Ureter (tissue), 1 donor: ENCODE measurements at places on chromosomes 3 and 15.

DNA sequence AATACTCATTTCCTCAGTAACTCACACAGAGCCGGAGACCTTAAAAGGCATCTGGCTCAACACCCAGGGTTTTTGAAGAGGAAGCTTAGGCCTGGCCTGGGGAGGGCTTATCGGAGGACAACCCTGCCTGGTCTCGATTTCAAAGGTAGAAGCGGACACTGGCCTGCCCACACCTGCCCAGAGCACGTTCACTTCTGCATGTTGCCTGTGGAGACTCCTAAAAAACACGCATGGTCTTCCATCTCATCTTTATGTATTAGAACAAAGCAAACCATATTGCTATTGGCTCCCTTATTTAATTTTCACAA lies 55.5 kb upstream of the FURIN start:
- no peak for DNase-seq

DNA sequence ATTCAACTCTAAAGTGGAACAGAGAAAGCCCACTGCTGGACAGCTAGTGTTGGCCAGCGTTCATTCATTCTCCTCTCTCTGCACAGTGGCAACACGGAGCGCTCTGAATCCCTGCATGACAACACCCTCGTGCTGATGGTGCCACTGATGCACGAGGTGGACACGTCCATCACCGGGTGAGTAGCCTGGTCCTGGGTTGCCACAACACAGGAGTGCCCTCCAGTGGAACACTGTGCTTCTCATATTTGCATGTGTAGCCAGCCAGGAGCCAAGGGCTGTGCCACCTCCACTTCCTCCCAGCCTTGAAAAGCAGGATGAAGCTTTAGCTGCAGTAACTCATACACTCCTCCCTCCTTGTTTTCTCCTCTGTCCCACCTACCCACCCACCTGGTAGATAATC lies 120.0 kb upstream of the CTDSPL start:
- DNase-seq: peak; percentile 59

- DNase-seq: no peak
These were observed 16.4 kb downstream of the TGFBR2 start for GRCh38 chr3:30622790-30623189.

- DNase-seq: no peak
These were observed 53.2 kb downstream of the CCDC54 start for GRCh38 chr3:107430214-107430995.

DNA sequence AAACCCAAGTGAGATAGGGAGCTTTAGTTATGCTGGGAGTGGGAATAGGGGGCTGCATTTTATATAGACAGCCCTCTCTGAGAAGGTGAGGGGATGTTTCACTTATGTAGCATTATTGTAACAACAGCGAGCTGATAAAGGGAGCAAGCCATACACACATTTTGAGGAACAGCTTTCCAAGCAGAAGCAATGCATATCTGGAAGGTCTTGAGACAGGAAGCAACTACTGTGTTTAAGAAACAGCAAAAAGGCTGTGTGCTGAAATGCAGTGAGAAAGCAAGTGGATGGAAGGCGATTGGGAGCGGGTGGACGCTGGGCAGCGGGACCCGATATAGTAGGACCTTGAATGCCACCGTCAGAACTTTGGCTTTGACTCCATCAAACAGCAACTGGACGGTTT lies 155.9 kb upstream of the TBL1XR1 start:
- DNase-seq: no peak

- no peak for DNase-seq
These were observed 273.0 kb upstream of the COL8A1 start for GRCh38 chr3:99365396-99365795.

GRCh38 chr3:49666592-49666991 lies 7.6 kb upstream of the APEH start:
- no peak for DNase-seq

DNA sequence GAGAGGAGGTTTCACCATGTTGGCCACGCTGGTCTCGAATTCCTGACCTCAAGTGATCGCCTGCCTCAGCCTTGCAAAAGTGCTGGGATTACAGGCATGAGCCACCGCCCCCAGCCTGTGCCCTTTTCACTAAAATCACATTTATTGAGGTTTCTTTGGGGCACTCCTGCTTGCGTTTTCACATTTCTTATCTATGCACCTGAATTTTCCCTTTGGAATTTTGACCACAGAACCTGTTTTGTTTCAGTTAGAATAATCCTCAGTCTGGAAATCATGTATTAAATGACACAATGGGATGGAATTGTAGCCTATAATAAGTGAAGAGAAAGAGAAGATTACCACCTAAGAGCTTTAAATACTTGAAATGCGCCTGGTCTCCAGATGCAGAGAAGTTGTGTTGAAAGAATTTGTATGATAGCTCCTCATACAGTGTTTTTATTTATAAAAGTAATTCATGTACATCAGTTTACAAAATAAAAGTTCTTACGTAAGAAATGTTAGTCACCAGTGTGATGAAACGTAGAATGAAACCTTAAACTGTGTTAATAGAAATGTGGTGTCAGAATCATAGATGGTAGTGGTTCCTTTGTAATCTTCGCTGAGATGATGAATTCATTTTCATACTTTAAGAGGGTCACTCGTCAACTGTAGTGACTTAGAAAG lies 107.0 kb downstream of the TCF12 start:
- no peak for DNase-seq
